Suprapubic skin (tissue), 4 donors: ENCODE measurements at places on chromosomes 6 and 20. TPM values are rescaled to one million over a fixed set of nuclear protein-coding genes. Genes with fewer than 3 reads are reported as not detected.

DNA sequence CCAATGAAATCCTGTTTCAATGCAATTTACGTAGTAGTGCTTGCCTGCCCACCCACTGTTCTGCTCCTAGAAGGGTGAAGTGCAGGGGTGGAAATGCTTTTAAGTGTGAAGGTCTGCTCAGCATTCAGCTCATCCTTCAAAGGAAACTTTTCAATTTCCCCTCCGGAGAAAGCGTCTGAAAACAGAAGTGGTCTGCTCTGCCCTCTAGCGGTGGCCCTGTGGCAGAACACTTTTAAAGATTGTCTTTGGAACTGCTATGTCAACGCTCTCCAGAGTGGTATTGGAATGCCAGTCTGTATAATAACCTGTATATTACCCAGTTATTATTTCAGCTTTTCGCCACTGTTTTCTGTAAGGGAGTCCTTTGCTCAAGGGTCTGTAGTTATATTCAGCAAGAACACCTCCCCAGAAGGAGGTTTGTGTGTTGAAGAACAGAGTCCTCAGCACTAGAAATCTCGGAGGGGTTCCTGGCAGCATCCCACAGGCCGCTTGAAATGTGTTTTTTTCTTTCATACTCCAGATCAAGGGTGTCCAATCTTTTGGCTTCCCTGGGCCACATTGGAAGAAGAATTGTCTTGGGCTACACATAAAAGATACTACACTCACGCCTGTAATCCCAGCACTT lies 63.1 kb upstream of the KLHL31 start:
- DNase-seq, result no peak

DNA sequence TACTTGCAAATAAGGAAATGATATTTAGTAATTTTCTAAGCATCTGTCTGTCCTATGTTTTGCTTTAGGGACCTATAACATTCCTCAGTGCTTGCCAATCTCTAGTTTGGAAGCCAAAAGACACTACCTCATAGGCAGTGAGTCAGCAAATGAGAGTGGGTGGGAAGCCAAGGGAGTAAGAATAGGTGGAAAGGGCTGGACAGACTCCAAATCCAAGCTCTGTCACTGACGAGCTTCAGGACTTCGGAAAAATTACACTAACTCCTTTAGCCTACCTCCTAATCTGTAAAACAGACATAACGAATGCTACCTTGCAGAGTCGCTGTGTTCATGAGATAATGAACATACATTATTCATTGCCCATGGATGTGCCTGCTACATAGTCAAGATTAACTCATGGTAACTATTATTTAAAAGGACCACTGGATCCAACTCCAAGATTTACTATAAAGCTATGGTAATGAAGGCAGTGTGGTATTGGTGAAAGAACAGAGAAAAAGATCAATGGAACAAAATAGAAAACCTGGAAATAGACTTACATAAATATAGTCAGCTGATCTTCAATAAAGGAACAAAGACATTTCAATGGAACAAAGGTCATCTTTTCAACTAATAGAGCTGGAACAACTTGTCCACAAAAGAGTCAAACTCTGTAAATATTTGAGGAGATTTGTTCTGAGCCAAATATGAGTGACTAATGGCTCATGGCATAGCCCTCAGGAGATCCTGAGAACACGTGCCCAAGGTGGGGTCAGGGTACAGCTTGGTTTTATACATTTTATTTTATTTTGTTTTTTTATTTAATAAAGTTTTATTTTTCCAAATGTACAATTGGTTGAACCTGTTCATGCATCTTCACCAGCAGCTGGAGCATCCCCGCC lies 64.1 kb downstream of the FAM50B start:
- no peak for DNase-seq

- no peak for DNase-seq
These were observed 1.1 kb upstream of the CD109 start for GRCh38 chr6:73694711-73695411.

GRCh38 chr6:72616406-72617015 lies 5.4 kb upstream of the KCNQ5 start:
- DNase-seq, result no peak

C6orf132 gene
- 112 TPM for total RNA-seq

- DNase-seq, result no peak
These were observed 24.8 kb upstream of the MBOAT1 start for GRCh38 chr6:20236909-20237600.
